ENCODE measurements at places on chromosomes 6 and 20.

DNA sequence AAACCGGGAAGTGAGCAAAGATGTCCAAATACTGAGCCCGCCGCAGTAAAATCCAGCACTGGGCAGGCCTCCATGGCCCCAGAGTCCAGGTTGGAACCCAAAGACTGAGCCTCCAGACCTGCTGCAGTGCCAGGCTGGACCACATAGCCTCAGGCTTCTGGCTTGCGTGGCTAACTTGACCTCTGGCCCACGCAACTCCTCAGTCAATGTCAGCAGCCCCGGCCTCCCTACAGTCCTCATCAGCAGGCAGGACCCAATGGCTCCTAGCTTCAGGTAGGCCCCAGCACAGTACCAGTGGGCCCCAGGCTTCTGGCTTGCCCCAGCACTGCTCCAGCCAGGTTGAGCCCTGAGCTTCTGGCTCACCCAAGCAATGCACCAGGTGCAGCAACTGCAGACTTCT lies 245.1 kb upstream of the AFDN start:
- no peak for DNase-seq

GRCh38 chr6:15512721-15513120 lies 150.1 kb downstream of the DTNBP1 start:
- no peak for DNase-seq

DNA sequence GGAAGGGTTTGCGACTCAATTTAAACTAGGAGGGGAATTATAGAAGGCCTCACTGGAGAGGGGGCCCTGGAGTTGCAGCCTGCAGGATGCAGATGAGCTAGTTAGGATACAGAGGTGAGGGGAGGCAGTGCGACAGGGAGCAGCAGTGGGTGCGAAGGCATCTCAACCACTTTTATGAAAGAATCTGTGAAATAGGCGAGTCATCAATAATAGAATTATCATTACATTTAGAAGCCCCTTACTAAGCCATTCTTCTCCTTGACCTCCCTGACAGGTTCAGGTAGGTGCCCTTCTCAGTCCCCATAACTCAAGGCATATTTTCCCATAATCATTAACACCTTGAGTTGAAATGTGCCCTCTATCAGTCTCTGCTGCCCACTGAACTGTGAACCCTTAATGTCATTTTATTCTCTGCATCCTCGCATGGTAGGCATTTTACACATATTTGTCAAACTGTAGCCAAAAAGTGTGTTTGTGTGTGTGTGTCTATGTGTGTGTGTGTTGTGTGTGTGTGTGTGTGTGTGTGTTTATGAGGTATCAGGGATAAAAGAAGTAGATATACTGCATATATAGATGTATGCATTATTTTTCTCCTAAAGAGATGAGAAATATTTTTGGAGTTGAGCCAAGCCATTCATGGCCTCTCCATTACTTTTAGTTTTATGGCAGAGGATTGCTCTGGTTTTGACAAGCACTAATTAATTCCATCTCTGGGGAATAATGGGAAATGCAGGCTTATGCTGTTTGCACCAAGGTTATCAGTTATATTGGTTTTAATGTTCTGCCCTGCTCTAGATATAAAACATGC lies 898.8 kb downstream of the KIF16B start:
- no peak for DNase-seq

DNA sequence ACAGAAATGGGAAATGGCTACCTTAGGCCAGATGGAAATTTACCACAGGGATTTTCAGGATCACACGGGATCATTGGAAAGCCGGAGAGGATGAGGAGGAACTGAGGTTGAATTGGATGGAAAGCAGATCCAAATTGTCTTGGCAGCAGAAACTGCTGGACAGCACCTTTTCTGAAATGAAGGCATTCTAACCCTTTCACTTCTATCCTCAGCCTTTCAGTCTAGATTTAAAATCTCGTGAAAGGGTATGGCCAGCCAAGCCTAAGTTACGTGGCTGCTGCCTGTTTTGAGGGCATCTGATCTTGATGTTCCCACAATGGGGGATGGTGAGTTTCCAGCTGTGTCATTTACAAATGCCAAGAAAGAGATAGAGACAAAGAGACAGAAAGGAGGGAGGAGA lies 358.2 kb downstream of the KIF16B start:
- no peak for DNase-seq

DNA sequence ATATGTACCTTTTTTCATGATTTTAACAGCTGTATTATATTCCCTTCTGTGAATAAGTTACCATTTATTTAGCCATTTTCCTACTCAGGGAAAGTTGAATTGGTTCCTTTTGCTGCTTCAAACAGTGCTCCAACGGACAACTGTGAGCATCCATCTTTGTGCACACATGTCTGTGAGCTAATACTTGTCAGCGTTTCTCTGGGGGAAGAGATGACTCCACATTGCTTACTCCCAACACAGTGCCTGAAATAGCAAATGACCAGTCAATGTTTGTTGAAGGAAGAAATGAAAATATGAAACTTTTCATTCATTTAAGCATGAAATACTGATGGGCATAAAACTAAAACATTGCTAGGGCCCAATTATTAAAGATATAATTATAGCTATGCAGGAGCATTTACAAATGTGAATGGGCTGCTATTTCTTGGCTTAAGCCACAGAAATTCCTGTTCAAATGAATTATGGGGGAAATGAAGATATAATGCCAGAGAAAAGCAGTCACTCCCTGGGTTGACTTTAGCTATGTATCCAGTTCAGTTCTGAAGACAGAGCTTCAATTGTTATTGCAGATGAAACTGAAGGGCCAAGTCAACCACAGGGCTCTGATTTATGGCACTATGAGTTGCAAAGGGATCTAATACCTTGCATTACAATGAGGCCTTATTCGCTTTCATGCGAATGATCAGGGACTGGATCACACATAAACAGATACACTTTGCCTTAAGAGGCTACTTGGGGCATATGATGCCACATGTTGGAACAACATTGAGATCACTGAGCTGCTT lies 47.4 kb upstream of the FOXC1 start:
- DNase-seq, result no peak

- DNase-seq, result no peak
Observed at GRCh38 chr20:40467067-40467466, 222.0 kb downstream of the MAFB start.

DNA sequence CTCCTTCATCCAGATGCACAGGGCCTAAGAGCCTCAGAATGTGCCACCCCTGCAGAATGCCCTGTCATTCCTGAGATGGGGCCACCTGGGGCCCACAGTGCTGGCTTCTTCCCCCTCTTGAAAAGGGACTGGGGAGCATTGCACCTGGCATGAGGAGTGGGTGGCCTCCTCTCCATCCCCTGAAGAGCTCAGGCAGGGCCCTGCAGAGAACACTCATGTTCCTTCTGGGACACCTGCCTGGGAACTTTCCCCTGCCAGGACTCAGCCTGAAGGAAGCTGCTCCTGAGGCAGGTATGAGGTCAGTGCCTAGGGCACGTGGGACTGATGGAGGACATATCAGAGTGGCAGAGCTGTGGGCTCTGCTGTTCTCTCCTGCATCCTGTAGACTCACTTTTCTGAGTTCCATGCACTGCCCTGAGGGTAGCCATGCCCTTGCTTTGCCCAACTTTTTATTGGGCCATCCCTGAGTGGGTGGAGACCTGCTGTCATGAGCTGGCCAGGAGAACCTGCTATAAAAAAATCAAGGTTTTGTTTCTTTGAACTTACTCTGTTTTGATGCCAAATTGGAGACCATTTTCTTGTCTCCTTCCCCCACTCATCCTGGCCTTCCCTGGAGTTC lies 19.5 kb downstream of the CCDC167 start:
- DNase-seq, result no peak

DNA sequence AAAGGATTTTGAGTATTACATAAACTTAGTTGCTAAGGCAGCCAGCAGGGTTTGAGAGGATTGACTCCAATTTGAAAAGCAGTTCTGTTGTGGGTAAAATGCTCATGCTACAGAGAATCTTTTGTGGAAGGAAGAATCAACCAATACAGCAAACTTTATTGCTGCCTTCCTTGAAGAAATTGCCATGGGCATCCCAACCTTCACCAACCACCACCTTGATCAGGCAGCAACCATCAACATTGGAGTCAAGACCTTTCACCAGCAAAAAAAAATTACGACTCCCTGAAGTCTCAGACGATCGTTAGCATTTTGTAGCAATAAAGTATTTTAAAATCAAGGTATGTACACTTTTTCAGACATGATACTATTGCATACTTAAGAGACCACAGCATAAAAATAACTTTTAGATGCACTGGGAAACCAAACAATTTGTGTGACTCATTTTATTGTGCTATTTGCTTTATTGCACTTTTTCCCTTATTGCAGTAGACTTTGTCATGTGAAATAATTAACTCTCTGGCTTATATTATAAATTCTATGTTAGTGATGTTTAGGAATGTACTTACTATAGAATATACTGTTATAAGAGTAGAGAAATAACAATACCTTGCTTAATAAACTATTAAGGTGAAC lies 390.8 kb downstream of the CDKAL1 start:
- DNase-seq, result no peak

DNA sequence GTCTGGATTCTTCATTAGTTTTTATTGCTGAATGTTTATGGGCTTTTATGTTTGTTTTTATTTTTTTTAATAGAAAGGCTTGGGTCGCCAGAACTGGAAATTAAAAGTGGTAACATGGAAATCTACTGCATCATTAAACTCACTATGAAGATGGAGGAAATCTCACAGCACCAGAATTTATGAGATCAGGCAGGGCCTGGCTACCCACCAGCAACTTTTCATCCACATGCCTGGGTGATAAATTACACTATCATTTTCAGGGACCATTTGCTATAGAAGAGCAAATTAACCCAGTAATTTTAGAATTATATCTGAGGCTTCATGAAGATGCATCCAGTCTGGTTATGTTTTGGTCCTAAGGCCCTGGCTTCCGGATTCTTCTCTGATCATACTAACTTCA lies 57.8 kb upstream of the PLCB4 start:
- DNase-seq, result no peak

- DNase-seq, result no peak
Observed at GRCh38 chr20:50577175-50578018, 67.2 kb downstream of the PTPN1 start.

DNA sequence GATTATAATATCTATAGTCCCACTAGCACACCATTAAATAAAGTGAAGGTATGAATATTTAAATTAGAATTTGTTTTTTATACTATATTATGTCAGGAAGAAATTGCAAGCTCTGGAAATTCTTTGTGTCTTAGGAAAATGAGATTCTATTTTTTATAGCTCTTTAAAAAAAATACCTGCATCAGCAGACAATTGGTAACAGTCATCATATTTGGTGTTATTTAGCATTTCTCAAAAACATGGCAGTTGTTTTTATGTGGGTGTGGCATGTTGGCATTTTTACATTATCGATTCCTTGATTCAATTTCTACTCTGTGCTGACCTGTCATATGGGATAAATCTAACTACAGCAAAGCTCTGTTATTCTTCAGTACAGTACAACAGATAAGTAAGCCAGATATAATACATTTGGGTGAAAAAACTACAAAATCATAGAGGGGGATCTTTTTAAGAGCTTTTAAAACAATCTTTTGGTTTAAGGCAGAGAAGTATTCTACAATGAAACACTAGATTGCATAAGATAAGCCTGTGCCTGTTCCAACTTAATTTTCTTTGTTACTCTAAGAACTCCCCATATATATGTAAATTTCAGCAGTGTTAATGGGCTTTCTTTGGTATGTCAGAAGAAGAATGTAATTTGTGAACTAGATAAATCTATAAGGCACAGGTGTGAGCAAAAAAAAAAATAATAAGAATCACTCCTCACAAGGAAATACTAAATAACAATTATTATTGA lies 71.5 kb downstream of the LAMA2 start:
- no peak for DNase-seq

- DNase-seq, result no peak
Observed at GRCh38 chr6:33082702-33083101, 6.9 kb downstream of the HLA-DPB1 start.

GRCh38 chr6:2876210-2877056 lies 26.7 kb downstream of the SERPINB9 start:
- no peak for DNase-seq

GRCh38 chr6:130969791-130970491 lies 93.1 kb downstream of the EPB41L2 start:
- DNase-seq, result no peak

GRCh38 chr6:1624851-1625781 lies 15.4 kb downstream of the FOXC1 start:
- DNase-seq, result no peak

- no peak for DNase-seq
Observed at GRCh38 chr6:30875244-30876038, 8.9 kb upstream of the DDR1 start.

GRCh38 chr6:6277413-6277812 lies 43.0 kb downstream of the F13A1 start:
- no peak for DNase-seq

DNA sequence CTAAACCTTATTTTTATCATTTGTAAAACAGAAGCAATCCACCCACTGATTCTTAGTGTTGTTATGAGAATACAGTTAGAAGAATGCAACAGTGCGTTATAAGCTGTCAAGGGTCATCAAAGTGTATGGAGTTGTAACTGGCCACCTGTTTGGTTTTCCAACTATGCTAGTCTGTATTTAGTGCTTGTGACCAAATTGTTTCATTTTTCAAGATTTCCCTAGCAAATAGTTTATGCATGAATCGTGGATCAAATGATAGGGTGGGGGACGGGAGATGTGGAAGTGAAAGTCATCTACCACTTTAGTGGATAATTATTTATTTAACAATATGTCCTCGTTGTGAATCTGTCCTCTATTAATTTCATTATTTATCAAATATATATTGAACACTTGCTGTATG lies 175.4 kb upstream of the HDDC2 start:
- DNase-seq, result no peak

GRCh38 chr6:62891065-62891647 lies 320.1 kb upstream of the FKBP1C start:
- DNase-seq, result no peak

DNA sequence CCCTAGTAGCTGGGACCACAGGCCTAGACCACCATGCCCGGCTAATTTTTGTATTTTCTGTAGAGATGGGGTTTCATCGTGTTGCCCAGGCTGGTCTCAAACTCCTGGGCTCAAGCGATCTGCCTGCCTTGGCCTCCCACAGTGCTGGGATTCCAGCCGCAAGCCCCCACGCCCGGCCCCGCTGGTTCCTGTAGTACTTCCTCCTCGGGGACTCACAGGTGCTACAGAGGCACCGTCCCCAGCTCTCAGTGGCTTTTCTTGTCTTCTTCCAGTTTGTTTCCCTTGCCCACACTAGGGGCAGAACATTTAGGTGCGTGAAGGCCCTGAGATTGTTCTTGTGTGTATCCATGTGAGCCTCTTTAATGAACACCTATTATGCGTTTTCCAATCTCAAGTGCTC lies 773 bp upstream of the ZBP1 start:
- no peak for DNase-seq

Data from activated CD4-positive, alpha-beta T cell treated with anti-CD3 and anti-CD28 coated beads for 24 hours (primary cell).